SK-MEL-5 (cell line): ENCODE measurements at places on chromosomes 13 and 19. TPM values are rescaled to one million over a fixed set of nuclear protein-coding genes. Genes with fewer than 3 reads are reported as not detected.

The SELENOV gene
- not detected in 2 replicates for total RNA-seq

The ZNF30 gene
- total RNA-seq = 3.2 and 3.9 TPM in 2 replicates

The LILRB1 gene
- total RNA-seq = not detected in 2 replicates

The CPT1C gene
- 2.5 and 3.8 TPM in 2 replicates for total RNA-seq

The TMC4 gene
- not detected in 2 replicates for total RNA-seq

The ADPRHL1 gene
- total RNA-seq = 0.53 and 0.80 TPM in 2 replicates

The AP1M2 gene
- not detected in 2 replicates for total RNA-seq

The GPATCH1 gene
- total RNA-seq = 6.8 and 9.2 TPM in 2 replicates
